MG63 (cell line): ENCODE measurements at places on chromosomes 7 and 10.

DNA sequence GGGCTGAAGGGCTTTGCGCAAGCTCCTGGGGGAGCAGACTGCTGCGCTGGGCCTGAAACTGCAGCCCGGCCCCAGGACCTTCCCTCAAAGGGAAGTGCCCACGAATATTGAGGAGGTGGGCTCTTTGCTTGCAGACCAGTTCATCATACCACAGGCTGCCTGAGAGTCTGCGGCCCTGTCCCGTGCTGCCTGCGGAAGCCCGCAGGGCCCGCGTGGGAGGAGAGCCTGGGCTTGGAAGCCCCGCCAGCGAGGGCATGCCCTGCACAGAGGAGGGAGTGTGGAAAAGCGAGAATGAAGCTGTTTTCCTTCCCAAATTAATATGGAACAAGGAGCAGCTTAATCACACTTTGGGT lies 83.6 kb upstream of the MKI67 start:
- DNase-seq, result no peak

GRCh38 chr7:121109145-121109544 lies 120.6 kb downstream of the CPED1 start:
- DNase-seq, result no peak

DNA sequence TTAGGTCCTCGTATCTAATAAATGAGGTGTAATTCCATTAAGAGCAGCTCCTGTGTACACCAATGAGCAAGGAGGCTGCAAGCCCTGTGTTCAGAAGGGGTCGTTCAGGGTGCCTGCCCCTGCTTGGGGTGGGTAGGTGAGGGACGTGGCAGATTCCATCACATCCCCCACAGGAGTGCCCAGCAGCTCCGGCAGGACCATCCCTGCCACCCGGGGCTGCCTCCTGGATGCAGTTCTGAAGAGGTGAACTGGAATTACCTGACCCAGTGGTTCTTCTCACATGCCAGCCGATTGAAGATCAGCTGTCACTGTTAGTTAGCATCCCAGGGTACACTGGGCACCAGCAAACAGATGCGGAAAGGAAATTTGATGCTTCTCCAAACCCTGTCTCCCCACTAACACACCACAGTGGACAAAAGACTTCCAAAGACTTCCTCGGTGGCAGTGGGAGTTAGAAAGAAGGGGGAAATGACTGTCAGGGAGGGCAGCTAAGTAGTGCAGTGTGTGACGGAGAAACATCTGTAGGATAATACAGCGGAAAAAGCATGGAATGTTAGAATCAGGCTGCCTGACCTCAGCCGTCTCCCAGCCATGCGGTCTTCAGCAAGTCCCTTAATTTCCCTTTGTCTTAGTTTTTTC lies 313.6 kb upstream of the ZMIZ1 start:
- no peak for DNase-seq

- no peak for DNase-seq
Observed at GRCh38 chr10:63438506-63439498, 27.0 kb downstream of the JMJD1C start.

DNA sequence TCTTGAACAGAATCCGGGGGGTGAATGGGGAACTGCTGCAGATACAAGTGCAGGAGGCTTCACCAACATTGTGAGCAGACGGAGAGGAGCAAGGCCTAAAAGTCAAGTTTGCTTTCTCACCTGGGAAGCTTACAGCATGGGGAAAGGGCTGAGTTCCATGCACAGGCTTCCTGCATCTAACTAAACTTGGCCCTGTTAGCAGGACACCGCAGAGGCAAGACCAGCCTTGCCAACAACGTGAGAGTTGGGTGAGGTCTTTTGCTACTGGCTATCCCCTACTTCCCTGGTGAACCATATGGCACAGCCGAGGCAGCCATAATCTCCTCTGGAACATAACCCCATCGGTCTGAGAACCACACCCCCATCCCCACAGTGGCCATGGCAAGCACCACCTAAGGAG lies 14.2 kb upstream of the ADAM22 start:
- DNase-seq, result no peak
